ENCODE measurements at places on chromosomes 12 and 14.

DNA sequence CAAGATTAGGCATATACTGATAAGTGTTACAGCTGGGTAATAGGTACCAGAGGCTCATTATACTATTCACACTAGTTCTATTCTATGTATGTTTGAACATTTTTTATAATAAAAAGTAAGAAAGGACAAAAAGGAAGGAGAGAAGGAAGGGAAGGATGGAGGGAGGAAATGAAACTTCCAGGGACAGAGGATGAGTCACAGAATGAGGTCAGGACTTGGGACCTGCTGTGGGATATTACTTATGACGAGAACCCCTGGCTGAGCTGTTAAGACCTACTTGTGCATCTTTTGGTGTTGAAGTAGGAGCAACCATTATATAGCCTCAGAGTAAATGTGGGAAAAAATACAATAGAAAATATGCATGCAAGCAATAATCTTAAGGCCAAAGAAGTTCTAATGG, 16.7 kb upstream of the TMEM260 start:
- DNase-seq, result no peak

- no peak for DNase-seq
Measured at GRCh38 chr12:15212930-15213329, 8.3 kb downstream of the RERG start.

- peak; percentile 91 for DNase-seq
Measured at GRCh38 chr14:62117010-62117750, 355.0 kb downstream of the SNAPC1 start.

DNA sequence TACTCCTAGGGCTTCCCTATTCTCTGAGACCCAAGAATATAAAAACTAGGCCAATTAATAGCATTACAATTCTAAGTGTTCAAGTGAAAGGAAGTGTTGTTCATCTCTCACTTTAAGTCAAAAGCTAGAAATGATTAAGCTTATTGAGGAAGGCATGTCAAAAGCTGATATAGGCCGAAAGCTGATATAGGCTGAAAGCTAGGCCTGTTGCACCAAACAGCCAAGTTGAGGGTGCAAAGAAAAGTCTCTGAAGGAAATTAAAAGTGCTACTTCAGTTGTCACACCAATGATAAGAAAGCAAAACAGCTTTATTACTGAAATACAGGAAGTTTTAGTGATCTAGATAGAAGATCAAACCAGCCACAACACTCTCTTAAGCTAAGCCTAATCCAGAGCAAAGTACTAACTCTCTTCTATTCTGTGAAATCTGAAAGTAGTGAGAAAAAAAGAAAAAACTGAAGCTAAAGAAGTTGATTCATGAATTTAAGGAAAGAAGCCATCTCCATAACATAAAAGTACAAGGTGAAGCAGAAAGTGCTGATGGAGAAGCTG, 68.9 kb downstream of the SLC6A15 start:
- no peak for DNase-seq

GRCh38 chr12:220491-220890, 6.5 kb upstream of the SLC6A12 start:
- no peak for DNase-seq

DNA sequence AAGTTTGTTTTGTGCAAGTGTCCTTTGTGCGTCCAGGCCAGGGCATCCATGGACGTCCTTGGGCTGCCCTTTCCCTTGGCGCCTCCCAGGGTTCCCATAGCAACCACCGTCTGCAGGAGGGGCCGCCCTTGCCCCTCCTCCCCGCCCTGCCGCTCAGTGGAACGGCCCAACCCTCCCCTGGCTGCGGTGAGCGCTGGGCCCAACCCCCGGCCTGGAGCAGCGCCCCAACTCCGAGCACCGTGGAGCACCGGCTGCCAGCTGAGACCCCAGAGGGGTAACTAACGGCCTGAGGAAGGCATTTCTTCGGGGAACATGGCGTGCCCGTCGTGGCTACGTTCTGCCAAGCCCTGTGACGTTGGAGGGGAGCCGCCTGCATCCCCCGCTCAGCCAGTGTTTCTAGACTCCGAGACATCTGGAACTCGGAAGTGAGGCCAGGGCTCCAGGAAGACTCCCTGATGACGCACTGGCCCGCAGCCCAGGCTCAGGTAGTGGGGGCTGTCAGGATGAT, 5.3 kb upstream of the ACACB start:
- peak; percentile 91 for DNase-seq

- DNase-seq, result no peak
Measured at GRCh38 chr12:24153079-24153478, 203.6 kb upstream of the SOX5 start.

GRCh38 chr12:57722716-57723629, 15.6 kb downstream of the AGAP2 start:
- no peak for DNase-seq

DNA sequence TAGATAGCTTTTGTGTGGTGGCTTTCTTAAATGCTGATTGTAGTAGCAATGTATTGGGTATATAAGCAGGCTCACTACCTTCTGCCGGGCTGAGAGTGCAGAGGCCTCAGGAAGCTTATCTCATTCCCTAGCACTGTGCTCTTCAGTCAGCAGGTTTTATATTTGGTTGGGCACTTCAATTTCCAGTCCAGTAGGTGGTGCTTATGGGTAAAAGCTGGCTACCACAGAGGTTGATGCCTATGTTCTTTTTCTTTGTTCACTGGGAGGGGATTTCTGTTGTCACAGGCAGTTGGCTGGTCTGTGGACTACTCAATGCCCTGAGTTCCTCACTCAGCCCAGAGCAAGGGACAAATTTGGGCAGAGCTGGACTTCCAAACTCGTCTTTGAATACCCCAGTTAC, 43.0 kb upstream of the GLIPR1 start:
- DNase-seq, result no peak

DNA sequence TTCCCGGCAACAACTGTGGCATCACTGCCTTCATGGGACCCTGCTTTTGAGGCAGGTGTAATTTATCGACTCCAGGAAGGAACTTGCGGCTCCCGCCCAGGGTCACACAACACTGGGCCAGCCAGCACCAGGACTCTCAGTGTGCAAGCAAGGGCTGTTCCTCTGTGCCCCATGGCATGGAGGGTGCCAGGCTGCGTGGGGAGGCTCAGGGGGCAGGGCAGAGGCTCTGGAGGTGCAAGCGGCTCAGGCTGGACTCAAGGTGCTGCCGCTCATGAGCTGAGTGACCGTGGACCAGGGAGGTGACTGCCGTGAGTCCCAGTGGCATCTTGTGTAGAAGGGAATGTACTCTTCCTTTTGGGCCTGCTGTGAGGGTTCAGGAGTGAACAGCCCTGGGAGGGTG, 57.6 kb downstream of the SLC24A4 start:
- no peak for DNase-seq

DNA sequence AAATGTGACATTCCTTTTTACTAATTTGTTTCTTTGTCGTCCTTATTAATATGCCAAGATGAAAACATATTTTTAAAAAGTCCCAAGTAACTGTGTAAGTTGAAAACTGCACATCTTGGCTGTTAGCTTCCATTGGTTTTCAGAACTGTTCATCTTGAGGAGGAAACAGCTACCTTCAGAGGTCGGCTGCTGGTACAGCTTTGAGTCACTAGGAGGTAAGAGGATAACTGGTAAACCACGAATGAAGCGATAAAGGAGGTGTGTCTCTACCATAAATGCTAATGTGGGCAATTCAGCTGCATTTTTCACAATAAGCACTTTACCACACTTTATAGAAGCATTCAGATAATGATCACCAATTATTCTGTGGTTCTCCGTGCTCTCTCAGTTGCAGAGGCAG, 137.5 kb upstream of the KRAS start:
- no peak for DNase-seq

DNA sequence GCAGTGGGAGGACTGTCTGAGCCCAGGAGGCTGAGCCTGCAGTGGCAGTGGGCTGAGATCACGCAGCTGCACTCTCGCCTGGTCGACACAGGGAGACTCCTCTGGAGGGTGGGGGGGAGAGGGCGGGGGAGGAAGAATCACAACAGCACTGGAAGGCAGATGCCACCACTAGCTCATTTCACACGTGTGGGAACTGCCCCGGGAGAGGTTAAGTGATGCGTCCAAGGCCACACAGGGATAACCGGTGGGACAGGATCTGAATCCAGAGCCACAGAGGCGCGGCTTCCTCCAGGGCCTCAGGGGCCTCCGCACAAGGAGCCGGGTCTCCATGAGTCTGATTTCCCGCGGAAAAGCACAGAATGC, 20.8 kb downstream of the STX2 start:
- peak; percentile 37 for DNase-seq

DNA sequence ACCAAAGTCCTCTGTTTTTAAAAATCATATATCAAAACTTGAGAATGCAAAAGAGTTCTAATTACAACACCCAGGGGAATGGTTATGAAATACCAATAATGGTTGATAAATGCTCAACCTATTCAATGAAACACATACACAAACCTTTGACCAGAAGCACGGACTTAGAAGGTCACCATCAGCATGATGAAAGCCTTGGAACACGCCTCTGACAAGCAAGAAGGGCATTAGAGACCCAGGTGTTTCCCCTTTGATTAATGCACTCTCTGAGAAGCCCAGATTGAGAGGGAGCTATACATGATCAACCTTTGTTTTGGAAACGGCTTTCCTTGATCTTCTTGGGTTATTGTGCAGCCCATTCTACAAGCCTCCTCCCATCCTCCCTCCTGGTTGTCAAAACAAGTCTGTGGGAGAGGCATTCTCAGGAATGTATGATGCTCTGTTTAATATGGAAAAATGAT, 69.0 kb downstream of the ZFP36L1 start:
- DNase-seq, result no peak

DNA sequence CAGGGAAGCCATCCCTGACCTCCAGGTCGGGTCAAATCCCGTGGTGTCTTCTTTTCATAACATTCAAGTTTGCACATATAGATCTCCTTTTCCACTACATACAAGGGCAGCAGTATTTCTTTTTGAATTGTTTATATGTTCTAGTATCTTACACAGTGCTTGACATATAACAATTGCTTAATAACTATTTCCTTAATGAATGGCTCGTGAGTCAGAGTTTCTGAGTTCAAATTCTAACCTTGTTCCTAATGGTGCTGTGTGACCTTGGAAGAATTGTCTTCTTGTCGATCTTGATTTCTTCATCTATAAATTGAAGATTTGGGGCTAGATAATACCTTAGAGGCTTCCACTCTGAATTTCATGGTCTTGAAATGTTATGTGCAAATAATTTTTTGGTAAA, 57.2 kb upstream of the PELI2 start:
- no peak for DNase-seq

DNA sequence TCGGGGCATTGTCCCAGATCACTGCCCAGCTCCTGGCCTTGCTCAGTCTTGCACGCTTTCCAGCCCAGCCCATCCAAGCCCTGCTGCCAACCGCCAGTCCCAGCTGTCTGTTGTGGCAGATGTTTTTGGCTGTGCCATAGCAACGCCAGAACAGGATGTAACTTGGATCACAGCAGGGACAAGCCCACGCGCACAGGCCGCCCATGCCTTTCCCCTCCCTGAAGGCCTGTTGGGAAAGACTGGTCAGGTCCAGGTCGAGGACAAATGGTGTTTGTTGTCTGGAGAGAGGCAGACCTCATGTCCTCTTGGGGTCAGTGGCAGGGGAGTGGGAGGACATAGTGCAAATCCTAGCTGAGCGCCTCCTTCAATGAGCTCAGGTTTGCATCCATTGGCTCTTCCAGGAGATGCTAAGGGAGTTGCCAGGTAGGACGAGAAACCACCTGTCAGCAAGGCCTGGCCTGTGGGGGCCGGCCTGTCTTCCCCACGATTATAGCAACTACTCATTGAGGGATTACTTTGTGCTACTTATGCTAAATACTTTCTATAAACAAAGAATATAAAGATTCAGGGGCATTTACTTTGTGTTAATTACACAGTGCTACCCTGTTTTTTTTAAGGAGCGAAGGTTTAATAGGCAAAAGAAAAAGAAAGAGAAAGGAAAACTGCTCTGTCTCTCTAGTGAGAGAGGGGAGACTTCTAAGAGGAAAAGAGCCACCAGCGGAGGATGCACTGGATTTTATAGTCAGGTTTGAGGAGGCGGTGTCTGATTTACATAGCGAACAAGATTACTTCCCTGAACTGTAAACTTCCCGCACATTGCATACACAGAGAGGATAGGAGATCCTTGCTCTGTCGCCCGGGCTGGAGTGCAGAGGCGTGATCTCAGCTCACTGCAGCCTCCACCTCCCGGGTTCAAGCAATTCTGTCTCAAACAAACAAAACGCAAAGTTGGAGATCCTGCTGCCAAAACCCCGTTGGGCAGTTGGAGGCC, 42.8 kb upstream of the CORO1C start:
- peak; percentile 83 for DNase-seq

DNA sequence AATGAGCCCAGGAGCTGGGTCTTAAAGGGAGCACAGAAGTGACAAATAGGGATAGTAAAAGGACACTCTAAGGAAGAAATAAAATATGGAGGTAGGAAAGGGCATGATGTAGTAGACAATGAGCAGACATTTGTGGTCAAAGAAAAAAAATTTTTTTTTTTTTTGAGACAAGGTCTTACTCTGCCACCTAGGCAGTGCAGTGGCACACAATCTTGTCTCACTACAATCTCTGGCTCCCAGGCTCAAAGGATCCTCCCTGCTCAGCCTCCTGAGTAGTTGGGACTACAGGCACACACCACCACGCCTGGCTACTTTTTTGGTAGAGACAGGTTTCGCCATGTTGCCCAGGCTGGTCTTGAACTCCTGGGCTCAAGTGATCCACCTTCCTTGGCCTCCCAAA, 8.5 kb downstream of the FKBP3 start:
- no peak for DNase-seq

- DNase-seq, result no peak
Measured at GRCh38 chr12:95506707-95507523, 33.0 kb downstream of the METAP2 start.

GRCh38 chr14:29486132-29486531, 441.5 kb downstream of the PRKD1 start:
- no peak for DNase-seq

- DNase-seq, result no peak
Measured at GRCh38 chr14:92679246-92679645, 69.2 kb downstream of the LGMN start.

DNA sequence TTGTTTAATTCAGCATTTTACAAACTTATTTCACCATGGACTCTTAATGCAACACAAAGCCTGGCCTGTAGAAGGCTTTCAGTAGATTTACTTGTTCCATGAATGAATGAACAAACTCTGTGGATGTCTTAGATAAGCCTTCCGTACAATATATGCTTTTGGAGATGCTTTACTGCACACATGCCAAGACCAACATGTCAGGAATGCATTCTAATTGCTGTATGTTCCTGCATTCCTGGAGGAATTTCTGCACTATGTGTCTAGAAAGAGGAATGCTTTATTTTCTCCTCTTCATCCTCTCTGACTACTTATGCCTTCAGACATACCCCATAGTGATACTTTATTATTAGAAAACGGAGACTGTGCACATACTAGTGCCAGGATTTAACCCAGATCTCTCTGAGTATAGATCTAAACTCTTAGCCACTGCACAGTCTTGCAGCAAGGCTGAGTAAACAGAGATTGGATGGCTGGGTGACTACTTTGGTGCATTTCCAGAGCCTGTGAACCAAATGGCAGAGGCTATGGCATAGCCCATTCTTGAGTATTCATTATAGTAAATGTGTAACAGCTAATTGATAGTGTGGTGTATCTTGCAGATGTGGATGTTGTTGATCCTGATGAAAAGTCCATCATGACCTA, 108.2 kb downstream of the SYNE2 start:
- DNase-seq, result no peak

GRCh38 chr12:47828008-47828975, 8.6 kb upstream of the HDAC7 start:
- DNase-seq, result peak; percentile 79

- no peak for DNase-seq
Measured at GRCh38 chr12:68344126-68344525, 12.0 kb upstream of the MDM1 start.

GRCh38 chr14:85958069-85958468, 428.1 kb downstream of the FLRT2 start:
- no peak for DNase-seq
